ENCODE measurements at places on chromosomes 2 and 18. TPM values are rescaled to one million over a fixed set of nuclear protein-coding genes. Genes with fewer than 3 reads are reported as not detected.

EVX2 gene
- total RNA-seq: not detected

- no peak for DNase-seq
Measured at GRCh38 chr2:106195456-106195855, 1.4 kb upstream of the UXS1 start.

SERPINB10 gene
- not detected for total RNA-seq

- DNase-seq: no peak
Measured at GRCh38 chr2:34985474-34985873, 1370.1 kb upstream of the CRIM1 start.

TMBIM1 gene
- 123 TPM for total RNA-seq

GRCh38 chr2:69386360-69386759 lies 667 bp downstream of the GFPT1 start:
- DNase-seq: peak; percentile 14

VIT gene
- not detected for total RNA-seq

- peak; percentile 26 for DNase-seq
Measured at GRCh38 chr18:58542426-58543159, 86.3 kb downstream of the ALPK2 start.

SIX3 gene
- not detected for total RNA-seq

- DNase-seq: no peak
Measured at GRCh38 chr2:152406119-152406835, 71.3 kb downstream of the FMNL2 start.

DNA sequence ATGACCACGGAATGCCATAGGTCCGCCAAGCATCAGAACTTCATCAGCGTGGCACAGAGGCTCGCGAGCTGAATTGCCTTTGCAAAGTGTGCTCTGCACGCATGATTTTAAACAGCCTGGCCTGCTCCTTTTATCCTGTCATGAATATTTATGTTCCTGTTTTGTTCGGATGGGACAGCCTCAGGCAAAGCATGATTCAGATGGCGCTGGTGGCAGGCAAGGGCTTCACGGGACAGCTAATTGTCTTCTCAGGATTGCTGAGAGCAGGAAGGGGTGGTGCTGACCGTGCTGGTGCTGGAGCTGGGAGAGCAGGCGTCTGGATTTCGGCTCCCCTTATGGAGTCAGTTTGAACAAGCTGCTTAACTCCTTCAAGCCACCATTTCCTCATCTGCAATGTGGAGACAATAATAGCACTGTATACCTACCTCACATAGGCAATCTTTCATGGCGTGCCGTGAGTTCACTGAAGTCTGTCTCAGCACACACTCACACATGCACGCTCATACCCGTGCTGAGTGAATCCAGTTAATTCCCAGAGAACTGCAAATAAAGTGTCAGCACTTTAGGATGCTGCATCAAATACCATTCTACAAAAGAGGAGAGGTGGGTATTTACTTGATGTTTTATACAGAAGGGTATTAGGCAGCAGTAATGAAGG lies 79.7 kb upstream of the APCDD1 start:
- peak; percentile 61 for DNase-seq

GRCh38 chr2:168649562-168649961 lies 152.9 kb upstream of the NOSTRIN start:
- DNase-seq: no peak

OR6B3 gene
- not detected for total RNA-seq

ESPNL gene
- 4.2 TPM for total RNA-seq

- DNase-seq: peak; percentile 30
Measured at GRCh38 chr2:119174216-119174992, 15.9 kb upstream of the C1QL2 start.

Data from fibroblast of villous mesenchyme (primary cell).